ENCODE measurements at places on chromosomes 7 and 10.

GRCh38 chr7:133931053-133931452 is 196.1 kb upstream of the LRGUK start:
- DNase-seq, result no peak

GRCh38 chr10:36393801-36394200 is 731.6 kb upstream of the ANKRD30A start:
- no peak for DNase-seq

GRCh38 chr10:44723619-44724325 is 187.4 kb upstream of the TMEM72 start:
- DNase-seq, result no peak

- no peak for DNase-seq
Observed at GRCh38 chr10:131695496-131696165, 205.2 kb upstream of the PPP2R2D start.

- peak; percentile 84 for DNase-seq
Observed at GRCh38 chr7:130273081-130273932, 6.6 kb downstream of the CPA2 start.

DNA sequence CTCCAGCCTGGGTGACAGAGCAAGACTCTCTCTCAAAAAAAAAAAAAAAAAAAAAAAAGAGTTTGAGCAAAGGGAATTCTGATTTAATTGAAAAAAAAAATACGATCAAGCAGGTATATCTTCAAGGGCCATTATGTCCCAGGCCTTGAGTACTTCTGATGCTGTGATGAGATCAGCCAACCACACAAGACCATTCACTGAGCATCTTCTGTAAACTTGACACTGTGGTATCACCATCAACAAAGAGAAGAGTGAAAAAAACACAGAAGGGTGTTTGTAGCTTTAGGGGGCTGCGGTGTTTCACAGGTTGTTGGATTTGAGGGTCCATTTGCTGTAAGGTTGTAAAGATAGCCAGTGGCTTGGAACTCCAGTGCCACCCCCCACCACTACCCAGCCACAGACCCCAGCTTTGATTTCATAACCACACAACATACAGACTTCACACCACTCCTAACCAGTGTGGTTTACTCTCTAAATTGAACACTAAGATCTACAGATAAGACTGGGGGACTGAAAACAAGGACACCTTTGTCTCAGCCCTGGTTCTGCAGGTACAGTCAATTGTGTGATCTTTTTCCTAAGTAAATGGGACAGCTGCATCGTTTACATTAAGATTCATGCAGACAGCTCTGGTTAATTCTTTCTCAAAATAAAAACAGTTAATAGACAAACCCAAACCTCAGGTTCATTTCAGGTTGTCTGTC is 66.4 kb downstream of the CDC123 start:
- DNase-seq, result peak; percentile 86

DNA sequence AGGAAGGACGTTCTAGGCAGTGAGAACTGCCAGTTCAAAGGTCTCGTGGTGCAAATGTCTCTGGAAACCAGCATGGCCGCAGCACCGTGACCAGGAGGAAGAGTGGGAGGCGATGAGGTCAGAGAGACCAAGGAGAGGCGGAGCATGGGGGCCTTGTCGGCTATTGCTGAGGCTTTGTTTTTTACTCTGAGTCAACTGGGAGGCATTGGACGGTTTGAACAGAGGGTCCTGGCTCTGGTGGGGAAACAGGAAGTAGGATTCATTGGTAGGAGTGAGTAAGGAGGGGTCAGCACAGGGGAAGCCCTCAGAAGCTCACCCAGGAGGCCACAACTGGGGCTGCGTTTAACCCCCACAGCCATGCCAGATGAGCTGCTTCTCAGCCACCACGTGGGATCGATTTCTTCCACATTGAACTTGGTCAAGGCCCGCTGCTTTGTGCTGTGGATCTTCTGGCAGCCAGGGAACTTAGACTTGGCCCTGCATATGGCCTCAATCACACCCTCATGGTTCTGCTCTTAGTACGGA is 22.2 kb upstream of the SH2B2 start:
- DNase-seq, result no peak
